ENCODE measurements at places on chromosomes 2 and 18.
A peak's percentile ranks its signal among the peaks of the same experiment; 100 is the strongest.

GRCh38 chr2:112623913-112624777 lies 21.6 kb upstream of the SLC20A1 start:
- H3K36me3 ChIP-seq: no peaks in the 10 kb centered on the region
- peaks cover 5% of the 10 kb centered on the region for H3K27me3 ChIP-seq
- DNase-seq: no peak
- peaks cover 4% of the 10 kb centered on the region for H3K4me1 ChIP-seq
- no peak overlapping the region for H3K27ac ChIP-seq
- H3K4me3 ChIP-seq: no peak overlapping the region

- no peak overlapping the region for H3K4me3 ChIP-seq
- H3K27ac ChIP-seq: peak overlapping the region; percentile 66
- H3K36me3 ChIP-seq: peaks cover 19% of the 10 kb centered on the region
- H3K27me3 ChIP-seq: no peaks in the 10 kb centered on the region
- peaks cover 65% of the 10 kb centered on the region for H3K4me1 ChIP-seq
- no peak for DNase-seq
These were observed 137.0 kb downstream of the MEIS1 start for GRCh38 chr2:66571918-66572317.

GRCh38 chr2:45028276-45028675 lies 19.0 kb upstream of the SIX2 start:
- no peaks in the 10 kb centered on the region for H3K4me1 ChIP-seq
- peaks cover 58% of the 10 kb centered on the region for H3K27me3 ChIP-seq
- no peak for DNase-seq

- DNase-seq: no peak
- no peaks in the 10 kb centered on the region for H3K36me3 ChIP-seq
- H3K27me3 ChIP-seq: no peaks in the 10 kb centered on the region
These were observed 47.6 kb upstream of the ZNF521 start for GRCh38 chr18:25399554-25399953.

DNA sequence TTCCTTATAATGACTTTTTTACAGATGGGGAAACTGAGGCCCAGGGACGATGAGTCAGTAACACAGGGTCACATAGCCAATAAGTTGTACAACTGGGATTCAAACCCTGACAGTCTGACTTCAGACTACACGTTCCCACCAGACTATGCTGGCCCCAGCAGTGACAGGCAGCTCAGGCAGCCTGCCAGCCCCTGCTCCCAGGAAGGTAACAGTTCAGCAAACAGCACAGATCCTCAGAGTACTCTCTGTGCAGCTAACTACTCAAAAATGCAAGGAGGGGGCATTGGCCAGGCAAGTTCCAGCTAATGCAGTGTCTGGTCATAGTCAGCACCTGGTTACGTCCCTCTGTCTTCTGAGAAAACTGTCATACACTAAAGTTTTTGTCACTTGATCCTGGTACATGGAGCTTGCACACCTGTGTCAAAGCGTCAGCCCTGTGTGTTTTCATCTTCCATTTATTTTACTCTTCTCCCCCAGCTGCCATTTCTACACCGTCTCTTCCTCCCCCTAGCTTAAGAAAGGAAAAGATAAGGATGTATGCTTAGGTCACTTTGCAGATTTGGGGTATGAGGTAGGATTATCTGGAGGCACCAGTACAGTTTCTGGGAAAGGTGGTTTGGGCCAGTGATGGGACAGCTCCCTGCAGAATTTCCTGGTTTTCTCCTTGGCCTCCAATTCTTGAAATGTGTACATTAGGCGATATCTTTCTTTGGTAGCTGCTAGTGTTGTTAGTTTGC lies 4.5 kb downstream of the SMARCAL1 start:
- no peak overlapping the region for H3K27ac ChIP-seq
- DNase-seq: no peak
- H3K4me1 ChIP-seq: peaks cover 7% of the 10 kb centered on the region
- H3K4me3 ChIP-seq: no peak overlapping the region
- peaks cover 30% of the 10 kb centered on the region for H3K36me3 ChIP-seq

DNA sequence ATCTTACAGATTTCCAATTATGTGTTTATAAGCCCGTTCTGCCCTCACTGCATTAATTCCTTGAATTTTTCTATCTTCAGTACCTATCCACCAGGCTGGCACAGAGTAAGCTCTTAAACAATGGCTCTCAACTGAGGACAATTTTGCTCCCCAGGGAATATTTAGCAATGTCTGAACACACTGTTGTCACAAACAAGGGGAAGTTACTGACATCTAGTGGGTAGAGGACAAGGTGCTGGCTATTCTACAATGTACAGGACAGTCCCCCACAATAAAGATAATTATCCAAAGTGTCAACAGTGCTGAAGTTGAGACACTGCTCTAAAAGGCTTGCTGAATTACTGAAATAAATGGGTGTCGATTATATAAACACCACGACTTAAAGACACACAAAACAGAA lies 5.0 kb downstream of the NDUFS1 start:
- H3K4me3 ChIP-seq: no peak overlapping the region
- peaks cover 11% of the 10 kb centered on the region for H3K4me1 ChIP-seq
- no peak for DNase-seq
- peak overlapping the region; percentile 64 for H3K27ac ChIP-seq

GRCh38 chr2:19868701-19869580 lies 32.8 kb downstream of the TTC32 start:
- peaks cover 27% of the 10 kb centered on the region for H3K27me3 ChIP-seq
- H3K4me1 ChIP-seq: peaks cover 13% of the 10 kb centered on the region
- peak; percentile 53 for DNase-seq
- H3K36me3 ChIP-seq: no peaks in the 10 kb centered on the region
- peak overlapping the region; percentile 64 for H3K27ac ChIP-seq

GRCh38 chr2:150919901-150920300 lies 341.8 kb downstream of the RBM43 start:
- H3K27me3 ChIP-seq: no peaks in the 10 kb centered on the region
- peaks cover 7% of the 10 kb centered on the region for H3K4me1 ChIP-seq
- DNase-seq: no peak
- no peak overlapping the region for H3K27ac ChIP-seq
- no peak overlapping the region for H3K4me3 ChIP-seq

DNA sequence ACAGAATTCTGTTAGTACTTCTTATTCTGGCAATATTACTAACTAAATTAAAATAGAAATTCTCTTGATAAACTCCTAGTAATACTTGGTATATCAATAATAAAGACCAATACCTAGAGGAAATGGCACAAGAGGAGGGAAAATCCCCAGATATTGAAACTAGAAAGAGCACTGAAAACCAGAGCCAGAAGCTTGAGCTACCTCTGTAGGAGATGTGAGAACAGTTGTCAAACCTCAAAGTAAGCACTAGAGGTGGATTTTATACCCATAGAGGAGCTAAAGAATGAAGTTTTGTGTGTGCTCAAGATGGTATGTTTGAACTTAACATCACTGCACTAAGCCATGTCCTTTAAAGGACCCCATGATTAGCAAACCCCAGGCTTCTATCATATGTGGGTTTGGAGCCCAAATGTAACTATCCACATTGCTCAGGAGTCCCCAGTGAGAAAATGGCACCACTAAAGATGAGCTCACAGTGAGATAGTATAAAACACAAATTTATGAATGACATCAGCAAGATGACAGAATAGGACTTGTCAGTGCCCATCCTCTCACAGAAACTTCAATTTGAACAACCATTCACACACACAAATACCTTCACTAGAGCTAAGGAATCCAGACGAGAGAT lies 122.1 kb downstream of the PKP4 start:
- H3K4me3 ChIP-seq: no peak overlapping the region
- no peaks in the 10 kb centered on the region for H3K4me1 ChIP-seq

GRCh38 chr2:119469661-119470297 lies 38.1 kb downstream of the TMEM37 start:
- no peaks in the 10 kb centered on the region for H3K4me1 ChIP-seq
- H3K27me3 ChIP-seq: no peaks in the 10 kb centered on the region
- H3K27ac ChIP-seq: no peak overlapping the region
- no peak overlapping the region for H3K4me3 ChIP-seq

DNA sequence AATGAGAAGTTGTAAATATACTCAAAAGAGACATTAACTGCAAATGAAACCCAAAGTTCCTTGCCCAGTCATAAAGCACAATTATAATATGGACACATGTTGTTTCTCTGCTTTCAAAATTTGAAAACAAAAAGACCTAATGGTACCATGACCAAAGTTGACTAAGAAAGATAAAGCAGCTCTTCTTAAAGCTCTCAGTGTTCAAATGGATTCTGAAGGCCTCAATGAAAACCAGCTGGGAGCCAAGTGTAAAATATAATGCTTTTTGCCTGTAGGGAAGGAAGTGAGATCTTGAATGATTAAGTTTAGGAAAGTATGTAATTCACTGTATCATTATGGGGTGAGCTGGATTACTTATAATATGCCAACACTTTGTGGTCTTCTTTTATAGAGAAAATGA lies 178.6 kb downstream of the SATB2 start:
- no peaks in the 10 kb centered on the region for H3K36me3 ChIP-seq
- no peak overlapping the region for H3K4me3 ChIP-seq
- H3K27ac ChIP-seq: no peak overlapping the region
- DNase-seq: no peak

GRCh38 chr18:79371561-79372121 lies 24.1 kb upstream of the NFATC1 start:
- no peaks in the 10 kb centered on the region for H3K27me3 ChIP-seq
- peaks cover 6% of the 10 kb centered on the region for H3K4me1 ChIP-seq
- peak overlapping the region; percentile 53 for H3K27ac ChIP-seq
- H3K4me3 ChIP-seq: no peak overlapping the region
- H3K36me3 ChIP-seq: peaks cover 19% of the 10 kb centered on the region

GRCh38 chr18:48627216-48627615 lies 88.4 kb downstream of the CTIF start:
- H3K4me3 ChIP-seq: no peak overlapping the region
- peaks cover 4% of the 10 kb centered on the region for H3K36me3 ChIP-seq
- no peaks in the 10 kb centered on the region for H3K27me3 ChIP-seq
- no peak for DNase-seq

GRCh38 chr18:28512357-28512756 lies 335.4 kb upstream of the CDH2 start:
- DNase-seq: no peak
- no peak overlapping the region for H3K4me3 ChIP-seq
- no peaks in the 10 kb centered on the region for H3K36me3 ChIP-seq
- H3K27me3 ChIP-seq: no peaks in the 10 kb centered on the region
- H3K4me1 ChIP-seq: peaks cover 17% of the 10 kb centered on the region
- no peak overlapping the region for H3K27ac ChIP-seq

DNA sequence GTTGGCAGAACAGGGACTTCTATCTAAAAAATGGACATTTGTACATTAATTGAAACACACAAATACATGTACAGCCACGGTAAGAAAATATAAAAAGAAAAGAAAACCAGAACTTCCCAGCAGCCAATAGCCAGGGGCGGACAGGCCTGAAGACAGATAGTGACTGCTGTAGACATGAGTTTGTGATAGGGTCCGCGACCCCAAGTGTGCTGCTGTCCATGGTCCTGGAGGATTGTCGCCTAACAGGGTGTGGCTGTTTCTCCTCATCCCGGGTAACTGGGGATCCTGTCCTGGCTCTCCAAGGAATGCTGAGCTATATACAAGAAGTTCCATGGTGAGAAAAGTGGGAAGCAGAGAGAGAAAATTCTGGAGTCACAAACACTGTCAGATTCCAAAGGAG lies 266.5 kb upstream of the SALL3 start:
- no peaks in the 10 kb centered on the region for H3K36me3 ChIP-seq
- peaks cover 8% of the 10 kb centered on the region for H3K27me3 ChIP-seq
- H3K4me3 ChIP-seq: no peak overlapping the region
- no peak for DNase-seq

GRCh38 chr2:149597668-149598326 lies 10.2 kb upstream of the MMADHC start:
- H3K36me3 ChIP-seq: peaks cover 22% of the 10 kb centered on the region
- no peaks in the 10 kb centered on the region for H3K27me3 ChIP-seq
- peak overlapping the region; percentile 25 for H3K4me3 ChIP-seq

DNA sequence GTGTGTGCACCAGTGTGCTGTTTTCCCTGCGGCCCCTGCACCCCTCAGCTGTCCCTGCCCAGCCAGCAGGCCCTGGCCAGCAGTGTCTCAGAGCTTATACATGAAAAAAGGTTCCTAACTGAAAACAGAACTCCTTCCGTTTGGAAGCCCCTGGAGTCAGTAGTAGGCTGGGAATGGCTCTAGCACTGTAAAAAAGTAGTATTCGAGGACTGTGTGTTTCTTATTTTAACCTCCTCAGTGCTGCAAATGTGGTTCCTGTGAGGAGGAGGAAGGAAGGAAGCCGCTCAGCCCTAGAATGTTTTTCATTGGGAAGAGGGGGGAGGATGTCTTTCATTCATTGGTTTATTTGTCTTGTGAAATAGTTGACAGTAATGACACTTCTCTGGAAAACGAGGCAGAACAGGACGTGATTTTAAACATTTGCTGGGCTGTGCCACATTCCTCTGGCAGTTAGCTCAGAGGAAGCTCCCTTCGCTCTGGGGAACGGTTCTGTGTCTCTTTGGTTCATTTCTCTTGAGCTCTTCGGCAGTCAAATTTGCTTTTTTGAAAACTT lies 103.5 kb downstream of the SPTBN1 start:
- DNase-seq: no peak
- H3K4me3 ChIP-seq: peak overlapping the region; percentile 92
- peaks cover 64% of the 10 kb centered on the region for H3K4me1 ChIP-seq
- peak overlapping the region; percentile 97 for H3K27ac ChIP-seq
- no peaks in the 10 kb centered on the region for H3K36me3 ChIP-seq
